Hematopoietic multipotent progenitor cell treated with erythropoietin and hydrocortisone succinate and interleukin-3 and kit ligand, for 17 days (in vitro differentiated cells): ENCODE measurements at places on chromosomes 2 and 18.

GRCh38 chr2:2586068-2586776, 255.1 kb upstream of the MYT1L start:
- no peak for DNase-seq

GRCh38 chr2:54524226-54524991, 68.3 kb downstream of the SPTBN1 start:
- no peak for DNase-seq

GRCh38 chr18:54931152-54931551, 28.1 kb downstream of the CCDC68 start:
- no peak for DNase-seq

DNA sequence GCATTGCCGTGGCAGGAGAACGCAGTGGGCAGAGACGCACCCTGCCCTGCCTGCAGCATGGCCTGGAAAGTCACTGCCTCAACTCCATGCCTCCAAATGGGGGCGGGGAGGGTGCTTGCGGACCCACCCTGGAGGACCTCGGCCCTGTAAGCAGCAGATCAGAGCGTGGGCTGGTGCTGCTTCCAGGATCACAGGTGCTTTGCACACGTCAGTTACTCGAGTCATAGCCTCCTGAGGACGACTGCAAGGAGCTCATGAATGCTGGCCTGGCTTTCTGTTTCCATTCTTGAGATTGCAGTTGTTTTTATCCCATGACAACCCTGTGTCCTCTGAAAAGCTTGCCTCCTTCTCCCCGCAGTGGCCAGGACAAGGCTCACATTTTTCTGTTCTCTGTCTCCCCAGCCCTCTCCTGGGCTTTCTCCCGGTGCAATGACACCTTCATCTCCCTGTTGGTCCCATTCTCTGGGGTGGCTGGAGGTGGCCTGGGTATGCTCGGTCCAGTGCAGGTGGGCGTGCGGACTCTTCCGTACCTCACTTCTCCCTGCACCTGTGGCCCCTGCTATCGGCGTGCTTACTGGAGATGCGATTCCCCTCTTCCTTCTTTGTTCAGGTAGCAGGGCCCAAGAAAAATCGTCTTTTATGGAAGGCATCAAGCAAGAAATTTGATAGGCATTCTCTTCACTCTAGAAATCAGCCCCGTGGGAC, 208.0 kb downstream of the GBX2 start:
- DNase-seq: no peak

DNA sequence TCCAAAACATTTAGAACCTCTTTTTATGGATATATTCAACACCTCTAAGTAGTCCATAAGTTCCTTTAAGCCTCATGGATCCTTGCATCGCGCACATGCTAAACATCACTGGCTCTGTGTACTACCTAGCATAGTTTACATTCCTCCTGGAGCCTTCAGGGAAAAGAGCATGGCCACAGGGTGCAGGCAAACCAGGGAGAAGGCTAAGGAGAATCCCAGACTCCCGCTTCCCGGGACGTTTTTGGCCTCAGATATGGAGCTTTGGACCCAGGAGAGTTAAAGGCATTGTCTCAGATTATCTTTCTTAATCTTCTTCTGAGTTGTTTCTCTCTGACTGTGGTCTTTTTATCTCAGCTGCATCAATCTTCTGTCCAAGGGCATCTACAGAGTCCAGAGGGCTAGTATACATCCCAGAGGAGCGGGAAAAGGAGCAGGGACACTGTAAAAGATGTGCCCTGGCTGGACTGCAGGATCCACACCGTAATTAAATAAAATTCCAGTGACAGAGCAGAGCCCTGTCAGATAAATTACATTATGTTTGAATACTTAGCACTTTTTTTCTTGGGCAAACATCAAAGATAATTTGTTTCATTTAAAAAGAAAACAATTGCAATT, 36.9 kb downstream of the RIT2 start:
- no peak for DNase-seq

GRCh38 chr2:37059841-37060240, 24.3 kb downstream of the HEATR5B start:
- no peak for DNase-seq

- DNase-seq: no peak
Observed at GRCh38 chr2:143088388-143088787, 40.8 kb upstream of the ARHGAP15 start.

GRCh38 chr18:61984349-61984748, 91.5 kb upstream of the RNF152 start:
- no peak for DNase-seq

DNA sequence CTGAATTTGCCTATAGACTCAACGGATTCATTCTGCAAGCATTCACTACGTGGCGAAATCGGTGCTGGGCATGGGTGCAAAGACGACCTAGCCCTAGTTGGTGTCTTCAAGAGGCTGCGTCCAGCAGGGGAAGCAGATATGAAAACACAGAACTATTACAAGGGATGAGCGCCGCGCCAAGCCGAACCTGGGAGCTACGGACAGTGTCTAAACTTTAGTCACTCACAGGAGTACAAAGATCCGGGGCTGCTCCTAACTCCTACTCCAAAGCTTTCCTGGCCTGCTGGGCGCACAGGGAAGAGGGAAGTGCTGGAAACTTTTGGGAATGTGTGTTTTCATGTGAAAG, 732 bp upstream of the ANXA4 start:
- peak; percentile 9 for DNase-seq

DNA sequence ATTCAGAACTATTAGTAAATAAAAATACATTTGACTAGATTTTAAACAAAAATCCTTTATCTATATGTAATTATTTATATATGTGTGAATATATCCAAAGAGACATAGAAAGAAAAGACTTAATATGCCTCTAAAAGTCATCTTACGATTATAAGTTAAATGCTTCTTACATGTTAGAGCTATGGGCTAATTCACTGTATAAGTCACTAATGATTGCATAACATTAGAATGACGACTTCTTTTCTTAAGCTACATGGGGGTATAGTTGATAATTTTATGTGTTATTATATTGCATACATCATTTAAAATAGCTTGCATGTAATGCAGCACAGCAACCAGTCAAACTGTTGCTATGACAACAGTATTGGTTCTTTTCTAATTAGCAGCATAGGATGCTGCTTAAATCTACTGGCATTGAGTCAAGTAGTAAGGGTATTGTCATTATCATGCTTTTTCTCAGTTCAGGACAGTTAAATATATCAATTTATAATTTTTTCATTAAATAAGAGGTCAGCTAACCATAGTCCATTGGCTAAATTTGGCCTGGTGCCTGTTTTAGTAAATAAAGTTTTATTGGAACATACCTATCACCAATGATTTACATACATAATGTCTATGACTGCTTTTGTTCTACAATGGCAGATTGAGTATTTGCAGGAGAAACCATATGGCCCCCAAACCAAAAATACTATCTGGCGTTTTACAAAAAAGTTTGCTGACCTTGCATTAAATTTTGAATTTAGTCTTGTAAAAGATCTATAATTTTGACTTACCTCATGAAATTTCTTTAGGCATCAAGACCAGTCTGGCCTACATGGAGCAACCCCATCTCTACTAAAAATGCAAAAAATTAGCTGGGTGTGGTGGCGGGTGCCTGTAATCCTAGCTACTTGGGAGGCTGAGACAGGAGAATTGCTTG, 207.7 kb upstream of the ZSWIM2 start:
- no peak for DNase-seq

DNA sequence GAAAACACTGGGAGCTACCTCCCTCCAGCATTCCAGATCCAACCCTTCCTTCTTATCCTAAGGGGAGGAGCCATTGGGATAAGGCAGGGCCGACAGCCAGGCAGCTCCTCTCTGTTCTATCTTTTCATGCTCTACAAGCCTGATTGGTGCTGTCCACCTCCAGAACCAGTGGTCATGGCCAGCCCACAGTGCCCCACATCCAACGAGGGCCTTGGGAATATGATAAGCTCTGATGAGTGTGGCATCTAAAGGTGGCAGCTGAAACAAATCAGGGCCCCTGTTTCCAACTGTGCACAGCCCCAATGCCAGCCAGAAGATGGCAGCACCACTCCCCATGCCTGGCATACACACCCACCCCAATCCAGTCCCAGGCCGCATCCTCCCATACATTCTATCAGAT, 329.3 kb downstream of the C1D start:
- no peak for DNase-seq

DNA sequence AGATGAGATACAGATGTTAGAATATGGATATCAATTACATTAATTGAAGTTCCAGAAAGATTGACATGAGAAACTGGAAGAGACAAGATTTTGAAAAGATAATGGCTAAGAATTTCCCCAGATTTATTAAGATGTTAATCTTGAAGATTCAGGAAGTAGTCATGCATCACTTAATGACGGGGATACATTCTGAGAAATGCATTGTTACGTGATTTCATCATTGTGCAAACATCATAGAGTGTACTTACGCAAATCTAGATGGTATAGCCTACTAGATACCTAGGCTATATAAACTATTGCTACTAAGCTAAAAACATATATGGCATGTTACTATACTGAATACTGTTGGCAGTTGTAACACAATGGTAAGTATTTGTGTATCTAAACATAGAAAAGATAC, 6.8 kb upstream of the CHMP3 start:
- no peak for DNase-seq

- no peak for DNase-seq
Observed at GRCh38 chr2:207035875-207036274, 96.6 kb downstream of the CPO start.

DNA sequence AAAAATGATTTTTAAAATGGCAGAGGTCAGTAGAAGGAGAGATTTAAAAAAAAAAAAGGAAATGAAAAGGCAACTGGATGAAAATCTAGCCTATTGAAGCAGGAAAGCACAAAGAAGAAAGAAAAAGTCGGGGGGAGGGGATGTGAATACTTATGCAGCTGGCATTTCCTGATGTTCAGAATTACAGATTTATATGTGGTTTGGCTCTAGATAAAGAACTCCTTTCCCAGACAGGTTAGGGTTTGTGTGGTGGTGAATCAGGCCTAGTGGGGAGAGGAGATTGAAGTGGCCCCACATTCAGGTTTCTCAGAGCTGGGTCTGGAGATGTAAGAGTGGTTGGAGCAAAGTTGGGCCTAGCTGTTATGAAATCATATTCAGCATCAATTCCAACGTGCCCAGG, 394.4 kb downstream of the FIGN start:
- DNase-seq: no peak

DNA sequence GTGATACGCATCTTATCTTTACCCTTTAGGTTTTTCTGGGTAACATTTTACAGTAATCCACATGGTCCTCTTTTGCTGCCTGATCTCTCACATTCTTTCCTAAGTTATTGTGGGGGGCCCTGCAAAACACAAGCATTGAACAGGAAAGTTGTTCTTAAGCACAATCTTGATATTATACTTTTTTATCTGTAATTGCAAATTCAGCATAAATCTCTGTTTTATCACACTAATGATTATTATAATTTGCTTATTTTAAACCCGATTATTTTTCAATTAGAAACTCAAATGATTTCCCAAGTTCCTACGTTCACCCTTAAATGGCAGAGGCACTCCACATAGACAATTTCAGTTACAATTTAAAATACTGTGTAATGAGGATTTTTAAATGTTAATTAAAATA, 386.0 kb upstream of the GYPC start:
- DNase-seq: no peak

GRCh38 chr2:80190166-80190565, 114.4 kb downstream of the LRRTM1 start:
- no peak for DNase-seq

DNA sequence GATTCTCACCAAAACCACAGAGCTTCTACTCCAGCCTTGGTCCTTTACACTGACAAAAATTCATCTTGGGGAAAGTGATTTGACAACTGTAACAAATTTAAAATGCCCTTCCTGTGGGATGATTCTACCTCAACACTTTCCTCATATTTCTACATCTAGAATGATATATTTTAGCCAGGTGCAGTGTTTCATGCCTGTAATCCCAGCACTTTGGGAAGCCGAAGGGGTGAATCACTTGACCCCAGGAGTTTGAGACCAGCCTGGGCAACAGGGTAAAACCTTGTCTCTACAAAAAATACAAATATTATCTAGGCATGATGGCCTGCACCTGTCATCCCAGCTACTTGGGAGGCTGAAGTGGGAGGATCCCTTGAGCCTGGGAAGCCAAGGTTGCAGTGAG, 408.6 kb downstream of the CDH7 start:
- no peak for DNase-seq

DNA sequence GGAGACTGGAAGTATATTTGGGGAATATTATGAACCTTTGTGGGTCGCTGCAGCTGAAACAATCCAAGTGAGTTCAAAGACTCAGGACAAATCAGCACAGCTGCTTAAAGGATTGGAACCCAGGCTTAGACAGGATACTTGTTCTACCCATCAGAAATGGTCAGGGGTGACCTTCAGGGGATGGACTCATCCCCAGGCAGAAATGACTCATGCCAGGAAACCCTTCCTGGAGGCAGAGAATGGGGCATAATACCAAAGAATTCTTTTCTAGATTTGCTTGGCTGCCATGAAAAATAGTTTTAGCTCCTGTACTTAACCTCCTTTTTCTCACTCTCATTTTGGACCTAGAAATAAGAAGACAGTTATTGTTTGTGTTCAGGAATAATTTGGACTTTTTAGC, 425.5 kb downstream of the TSN start:
- no peak for DNase-seq

- DNase-seq: peak; percentile 12
Observed at GRCh38 chr18:63505566-63506335, 29.0 kb downstream of the SERPINB5 start.

GRCh38 chr2:117128461-117128860, 686.0 kb upstream of the DDX18 start:
- DNase-seq: no peak

- DNase-seq: no peak
Observed at GRCh38 chr2:44932079-44932478, 9.4 kb upstream of the SIX3 start.

DNA sequence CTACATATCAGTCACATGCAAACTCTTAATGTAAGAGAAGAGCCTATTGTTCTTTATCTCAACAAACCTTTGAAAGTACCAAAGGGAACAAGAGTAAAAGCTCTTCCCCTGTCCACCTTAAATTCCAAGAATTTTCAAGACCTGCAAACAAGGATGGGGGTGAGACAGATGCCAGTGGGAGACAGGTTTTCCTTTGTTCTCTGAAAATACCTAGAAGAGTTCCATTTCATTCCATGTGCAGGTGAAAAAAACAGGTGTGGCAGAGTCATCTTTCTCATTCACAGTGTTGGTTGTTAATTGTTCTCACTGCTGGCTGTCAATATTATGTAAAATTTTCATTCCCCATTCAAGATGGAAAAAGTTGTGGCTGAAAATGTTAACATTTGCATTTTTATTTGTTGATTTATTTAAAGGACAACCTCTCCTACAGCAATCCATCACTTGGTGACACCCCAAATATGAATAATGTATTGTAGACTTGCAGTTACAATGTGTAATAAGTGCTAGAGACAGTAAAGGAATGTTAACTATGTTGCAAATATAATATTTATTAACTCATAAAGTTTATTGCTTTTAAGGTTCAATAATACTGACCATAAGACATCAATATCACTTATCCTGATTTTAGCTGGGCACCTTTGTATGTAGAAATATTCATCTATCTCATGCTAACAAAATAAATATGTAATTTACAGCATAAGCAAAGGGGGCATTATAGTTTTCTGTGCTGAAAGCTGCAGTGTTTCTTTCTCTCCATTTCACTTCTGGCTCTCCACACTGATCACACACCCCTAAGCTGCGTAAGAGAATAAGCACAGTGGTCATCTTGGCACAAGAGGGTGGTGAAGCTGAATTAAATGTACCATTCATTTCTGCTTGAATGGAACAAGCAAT, 347.0 kb downstream of the KIAA1328 start:
- no peak for DNase-seq

- no peak for DNase-seq
Observed at GRCh38 chr2:1082456-1083205, 132.0 kb downstream of the SNTG2 start.
